Spleen (tissue), 13 donors: ENCODE measurements at places on chromosomes 13 and 19.

GRCh38 chr13:103961784-103962183 lies 895.6 kb upstream of the SLC10A2 start:
- no peak for DNase-seq

DNA sequence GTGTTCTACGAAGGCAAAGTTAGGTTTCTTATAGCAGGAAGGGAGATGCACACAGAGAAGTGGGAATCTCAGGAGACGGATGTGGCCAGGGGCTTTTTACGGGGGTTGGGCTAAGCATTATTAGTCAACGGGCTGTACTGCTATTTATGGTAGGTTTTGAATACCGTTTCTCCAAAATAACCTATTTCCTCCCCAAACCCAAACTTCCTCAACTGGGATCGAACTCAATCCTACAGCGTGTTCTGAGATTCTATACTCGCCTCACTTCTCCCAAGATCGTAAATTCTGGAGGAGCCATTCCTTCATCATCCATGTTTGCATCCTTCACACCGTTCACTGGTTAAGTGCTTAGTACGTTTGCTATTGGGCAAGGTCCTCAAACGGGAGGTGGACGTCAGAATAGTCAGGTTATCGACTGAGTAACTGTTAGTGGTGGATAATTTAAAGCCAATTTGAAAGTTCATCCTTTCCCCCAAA lies 1.2 kb upstream of the TRIM13 start:
- DNase-seq: no peak

GRCh38 chr13:105597573-105597972 lies 937.9 kb downstream of the EFNB2 start:
- DNase-seq: no peak

DNA sequence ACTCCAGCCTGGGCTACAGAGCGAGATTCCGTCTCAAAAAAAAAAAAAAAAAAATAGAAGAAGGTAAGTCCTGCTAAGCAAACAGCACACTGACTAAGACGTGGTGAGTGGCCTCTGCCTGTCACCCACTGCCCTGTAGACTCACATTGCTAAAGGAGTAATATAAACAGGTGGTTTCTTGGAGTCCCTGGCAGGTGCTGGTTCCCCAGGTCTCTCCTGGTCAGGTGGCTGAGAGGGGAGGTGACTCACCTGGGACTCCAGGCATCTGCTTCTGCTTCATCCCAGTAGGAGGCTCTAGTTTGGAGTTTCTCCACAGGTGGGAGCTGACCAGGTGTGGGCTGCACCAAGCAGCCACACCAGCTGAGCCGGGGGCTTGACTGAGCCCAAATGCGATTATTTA lies at the start of gene OR10H1:
TSS of gene OR10H1 (minus strand) at position 359 of the 400 bp plus-strand sequence. CDS start 7,627 bp downstream, outside the sequence.
- DNase-seq: no peak

GRCh38 chr19:39692166-39692565 lies 12.1 kb upstream of the LGALS14 start:
- DNase-seq: no peak

DNA sequence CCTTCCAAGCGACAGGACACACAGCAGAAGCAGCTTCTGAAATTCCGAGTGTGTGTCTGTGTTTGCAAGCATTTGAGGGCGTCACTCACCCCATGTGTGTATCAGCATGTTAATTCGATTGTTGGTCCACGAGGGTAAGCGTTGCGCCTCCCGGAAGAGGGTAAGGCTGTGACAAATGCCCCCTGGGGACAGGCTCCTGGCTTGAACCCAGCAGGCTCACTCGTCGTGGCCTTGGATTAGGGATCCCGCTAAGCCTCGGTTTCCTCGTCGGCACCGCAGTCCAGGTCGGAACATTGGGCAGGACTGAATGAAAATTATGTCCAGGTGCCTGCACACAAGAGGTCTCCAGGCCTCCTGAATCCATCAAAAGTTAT lies 606 bp upstream of the STXBP2 start:
- no peak for DNase-seq

- DNase-seq: no peak
Observed at GRCh38 chr13:26325876-26326275, 71.9 kb downstream of the CDK8 start.

DNA sequence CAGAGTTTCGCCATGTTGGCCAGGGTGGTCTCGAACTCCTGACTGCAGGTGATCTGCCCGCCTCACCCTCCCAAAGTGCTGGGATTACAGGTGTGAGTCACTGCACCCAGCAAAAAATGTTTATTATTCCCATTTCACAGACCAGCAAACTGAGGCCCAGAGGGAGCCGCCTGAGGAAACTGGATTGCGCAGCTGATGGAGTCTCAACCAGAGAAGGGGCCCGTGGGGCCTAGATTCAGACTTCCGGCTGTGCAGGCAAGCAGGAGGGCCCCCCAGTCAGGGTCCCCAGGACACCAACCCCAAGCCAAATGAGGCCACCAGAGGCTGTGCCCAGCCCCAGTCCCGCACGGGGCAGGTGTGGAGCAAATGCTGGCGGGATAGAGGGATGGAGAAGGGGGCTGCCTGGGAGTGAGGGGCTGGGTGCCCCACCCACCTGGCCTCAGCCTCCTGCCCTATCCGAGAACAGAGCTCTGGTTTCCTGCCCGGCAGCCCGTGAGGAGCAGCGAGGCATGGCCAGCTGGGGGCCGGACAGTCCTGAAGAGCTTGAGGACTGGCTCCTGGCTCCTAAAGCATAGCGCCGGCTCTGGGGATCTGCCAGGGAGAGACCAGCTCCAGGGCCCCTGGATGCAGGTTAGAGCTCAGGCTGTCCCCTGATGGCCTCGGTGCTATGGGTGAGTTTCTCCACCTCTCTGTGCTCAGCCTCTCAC lies 22.0 kb downstream of the MISP start:
- DNase-seq: no peak
